ENCODE measurements at places on chromosomes 4 and X.

DNA sequence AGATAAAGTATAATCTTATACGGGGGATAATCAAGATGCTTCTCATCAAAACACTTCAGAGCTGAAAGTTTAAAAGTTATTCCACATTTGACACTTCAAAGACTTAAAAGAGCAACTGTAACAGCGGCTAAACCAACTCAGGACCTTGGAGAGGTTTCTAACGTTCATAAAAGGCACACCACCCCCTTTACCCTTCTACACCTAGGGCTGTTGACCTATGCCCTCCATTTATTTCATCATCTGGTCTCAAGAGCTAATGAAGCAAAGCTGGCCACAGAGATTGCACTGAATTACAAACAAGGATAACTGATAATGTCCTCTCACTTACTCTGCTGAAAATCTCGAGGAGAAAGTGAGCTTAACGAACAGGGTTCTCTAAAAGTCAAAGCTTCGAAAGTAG, 1.1 kb upstream of the RPS6KA6 start:
- DNase-seq: no peak

- no peak for DNase-seq
These were observed 36.9 kb upstream of the PRSS12 start for GRCh38 chr4:118389721-118390120.

DNA sequence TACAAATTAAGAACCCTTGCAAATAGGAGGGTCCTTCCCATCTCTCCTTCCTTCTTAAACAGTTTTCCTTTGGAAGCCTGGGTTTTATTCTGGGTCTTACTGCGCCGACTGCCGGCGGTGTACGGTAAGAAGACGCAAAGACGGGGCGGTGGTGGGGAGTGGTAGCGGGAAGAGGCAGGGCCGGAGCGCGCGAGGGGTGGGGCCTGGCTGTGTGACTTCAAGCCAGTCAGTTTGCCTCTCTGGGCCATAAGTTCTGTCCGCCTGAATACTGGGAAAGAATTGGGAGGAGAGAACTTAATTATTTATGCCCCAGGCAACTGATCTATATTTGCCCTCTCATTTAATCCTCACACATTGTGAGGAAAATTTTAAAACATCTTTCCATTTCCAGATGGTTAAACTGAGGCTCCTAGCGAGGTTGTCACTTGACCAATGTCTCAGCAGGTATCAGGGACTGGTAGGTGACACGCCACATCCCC, 726 bp upstream of the KANTR start:
- DNase-seq: peak; percentile 88

DNA sequence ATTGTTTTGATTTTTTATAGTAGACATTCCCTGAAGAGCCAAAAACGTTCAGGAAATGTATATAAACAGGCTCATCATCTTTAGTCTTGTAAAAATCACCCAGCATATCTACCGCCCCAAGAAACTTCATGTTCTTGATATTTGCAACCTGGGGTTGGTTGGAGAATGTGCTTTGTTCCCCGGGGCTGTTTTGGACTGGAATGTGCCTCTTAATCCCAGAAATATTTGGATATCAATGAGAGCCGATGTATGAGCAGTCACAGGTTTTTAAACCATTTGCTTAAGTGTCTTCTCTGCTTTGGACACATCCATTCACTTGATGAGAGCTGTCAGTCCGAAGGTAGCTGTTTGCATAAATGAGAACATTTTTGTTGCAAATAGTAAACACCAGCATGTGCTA, 449.7 kb downstream of the PCDH7 start:
- no peak for DNase-seq

DNA sequence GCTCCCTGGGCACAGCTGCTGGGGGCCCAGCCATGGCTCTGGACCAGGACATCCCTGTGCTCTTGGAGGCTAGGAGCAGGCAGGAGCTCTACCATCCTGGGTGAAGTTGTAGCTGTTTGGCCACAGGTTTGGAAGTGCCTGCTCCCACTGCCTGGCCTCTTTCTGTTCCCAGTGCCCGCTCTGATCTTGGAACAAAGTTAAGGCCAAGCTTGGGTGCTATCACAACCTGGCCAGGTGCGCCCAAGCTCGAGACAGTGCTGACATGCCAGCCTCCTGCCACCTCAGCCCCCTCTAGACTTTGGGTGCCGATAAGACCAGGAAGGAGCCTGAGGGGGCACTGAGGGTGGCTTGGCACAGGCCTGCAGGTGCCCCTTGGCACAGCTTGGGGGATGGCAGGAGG, 686.1 kb upstream of the AADAT start:
- no peak for DNase-seq

DNA sequence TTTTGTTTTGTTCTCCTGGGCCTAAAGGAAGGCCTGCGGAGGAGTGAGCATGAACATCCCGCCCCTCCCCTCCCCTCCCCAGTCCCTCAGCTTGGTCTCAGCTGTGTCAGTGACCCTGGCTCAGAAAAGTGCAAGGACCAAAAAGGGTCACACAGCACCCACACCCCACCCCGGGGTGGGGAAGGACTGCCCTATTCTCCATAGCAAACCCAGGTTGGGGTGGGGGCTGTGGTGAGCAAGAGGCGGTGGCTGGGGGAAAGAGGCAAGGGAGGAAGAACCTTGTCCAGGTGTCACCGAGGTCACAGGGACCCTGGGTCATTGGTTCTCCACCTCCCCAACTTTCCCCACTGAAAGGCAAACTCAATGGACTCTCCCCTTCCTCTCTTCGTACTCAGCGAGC, 7.6 kb upstream of the MSX1 start:
- DNase-seq: no peak

GRCh38 chr4:19809989-19810388, 441.7 kb upstream of the SLIT2 start:
- no peak for DNase-seq

GRCh38 chr4:37693450-37694190, 7.4 kb upstream of the RELL1 start:
- DNase-seq: no peak

GRCh38 chr4:52265781-52266525, 214.8 kb downstream of the SPATA18 start:
- no peak for DNase-seq

GRCh38 chr4:3009422-3009821, 46.1 kb downstream of the GRK4 start:
- DNase-seq: peak; percentile 10

GRCh38 chrX:75295641-75296040, 21.8 kb downstream of the UPRT start:
- no peak for DNase-seq

DNA sequence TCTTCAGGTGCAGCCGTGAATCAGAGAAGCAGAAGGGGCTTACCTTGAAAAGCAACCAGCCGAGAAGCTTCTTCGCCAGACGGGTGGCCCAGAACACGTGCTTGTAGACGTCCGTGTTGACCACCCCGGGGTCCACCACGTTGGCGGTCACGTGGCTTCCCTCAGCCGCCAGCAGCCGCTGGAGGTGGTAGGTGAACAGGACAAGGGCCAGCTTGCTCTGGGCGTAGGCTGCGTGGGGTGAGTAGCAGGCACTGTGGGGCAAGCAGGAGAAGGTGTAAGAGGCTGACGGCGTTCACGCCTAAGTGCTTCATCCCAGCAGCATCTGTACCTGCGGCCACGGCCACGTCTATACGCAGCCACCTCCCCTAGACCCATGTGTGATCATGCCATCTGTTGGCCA, 257.8 kb downstream of the DHRSX start:
- no peak for DNase-seq

GRCh38 chr4:162347842-162348213, 184.0 kb upstream of the FSTL5 start:
- no peak for DNase-seq

DNA sequence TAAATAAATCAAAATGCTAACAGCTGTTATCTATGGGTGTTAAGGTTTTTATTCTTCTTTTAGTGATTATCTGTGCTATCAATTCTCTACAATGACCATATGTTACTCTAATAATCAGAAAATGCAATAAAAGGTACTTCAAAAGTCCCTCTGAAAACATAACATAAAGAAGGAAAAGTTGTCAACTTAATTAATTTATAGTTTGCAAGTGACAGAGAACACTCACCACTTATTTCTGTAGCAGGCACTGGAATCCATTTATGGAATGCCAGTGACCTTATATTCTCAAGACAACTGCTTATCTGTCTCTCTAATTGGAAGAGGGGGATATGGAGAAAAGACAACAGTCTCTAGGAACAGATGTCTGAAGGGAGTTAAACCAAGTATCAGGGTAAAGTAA, 25.6 kb upstream of the PLS3 start:
- DNase-seq: no peak

DNA sequence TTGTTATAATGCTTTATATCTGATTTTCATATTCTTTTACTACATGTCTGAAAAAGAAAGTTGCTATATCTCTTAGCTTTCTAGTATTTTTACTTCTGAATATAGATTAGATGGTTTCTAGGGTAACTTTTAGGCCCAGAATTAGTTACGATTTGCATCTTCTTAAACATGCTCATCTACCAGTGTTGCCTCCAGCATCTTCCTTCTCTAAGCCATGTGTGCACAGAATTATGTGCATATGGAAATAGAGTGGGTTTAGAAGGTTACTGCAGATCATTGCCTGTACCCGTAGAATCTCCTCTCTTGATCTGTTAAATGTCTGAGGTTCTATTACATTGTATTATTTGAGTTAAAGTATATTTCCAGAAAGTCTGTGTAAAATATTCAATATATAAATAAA, 2.5 kb upstream of the TDO2 start:
- DNase-seq: no peak

DNA sequence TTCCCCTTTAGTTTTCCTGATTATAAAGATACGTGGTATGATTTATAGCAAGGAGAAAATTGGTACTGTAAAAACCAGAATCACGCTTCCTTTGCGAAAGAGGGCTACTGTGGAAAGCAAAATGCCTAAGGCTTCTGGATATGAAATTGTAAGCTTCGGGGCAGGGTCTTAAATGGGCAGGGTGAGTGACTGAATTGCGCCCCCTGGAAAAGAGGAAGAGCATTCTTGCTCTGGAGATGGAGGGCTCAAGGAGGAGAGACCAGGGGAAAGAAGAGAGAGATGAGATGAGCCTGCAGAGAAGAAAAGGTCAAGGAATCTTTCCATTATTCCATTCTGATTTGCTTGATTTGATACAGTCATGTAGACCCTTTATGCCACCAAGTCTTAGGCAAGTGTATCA, 13.1 kb upstream of the ETNPPL start:
- no peak for DNase-seq

DNA sequence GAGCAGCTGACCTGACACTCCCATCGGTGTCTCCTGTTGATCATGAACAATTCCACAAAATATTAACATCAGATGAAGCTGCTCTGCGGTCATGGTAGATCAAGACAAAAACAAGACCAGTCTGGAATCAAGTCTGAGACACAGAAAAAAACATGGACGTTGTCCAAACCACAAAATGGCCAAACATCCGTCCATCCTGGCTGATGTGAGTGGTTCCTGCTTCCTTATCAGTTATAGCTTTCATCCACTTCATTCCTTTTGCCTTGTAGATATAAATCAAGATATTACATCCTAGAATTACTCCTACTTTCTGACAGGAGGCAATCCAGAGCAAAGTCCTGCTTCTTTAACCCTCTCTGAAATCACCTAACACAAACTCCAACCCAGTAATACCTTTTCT, 28.8 kb upstream of the PCSK1N start:
- peak; percentile 31 for DNase-seq

- no peak for DNase-seq
These were observed 38.4 kb downstream of the FAT4 start for GRCh38 chr4:125353131-125353530.

DNA sequence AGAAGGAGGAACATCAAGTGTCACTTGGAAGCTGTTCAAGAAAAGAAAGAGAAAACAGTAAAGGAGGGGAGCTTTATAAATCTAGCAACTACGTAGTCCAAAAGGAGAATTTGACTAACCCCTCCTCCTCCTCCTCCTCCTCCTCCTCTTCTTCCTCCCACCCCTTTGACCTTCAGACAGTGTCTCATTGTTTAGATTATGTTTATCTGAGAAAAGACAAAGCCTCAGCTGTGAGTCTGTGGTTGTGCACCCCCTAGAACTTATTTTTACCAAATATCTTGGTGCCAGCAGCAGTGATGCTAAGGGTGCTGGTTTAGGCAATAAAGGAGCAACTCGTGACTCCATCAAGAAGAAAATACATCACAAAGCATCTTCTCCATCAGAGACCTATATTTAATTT, 68.9 kb upstream of the BMP2K start:
- no peak for DNase-seq

DNA sequence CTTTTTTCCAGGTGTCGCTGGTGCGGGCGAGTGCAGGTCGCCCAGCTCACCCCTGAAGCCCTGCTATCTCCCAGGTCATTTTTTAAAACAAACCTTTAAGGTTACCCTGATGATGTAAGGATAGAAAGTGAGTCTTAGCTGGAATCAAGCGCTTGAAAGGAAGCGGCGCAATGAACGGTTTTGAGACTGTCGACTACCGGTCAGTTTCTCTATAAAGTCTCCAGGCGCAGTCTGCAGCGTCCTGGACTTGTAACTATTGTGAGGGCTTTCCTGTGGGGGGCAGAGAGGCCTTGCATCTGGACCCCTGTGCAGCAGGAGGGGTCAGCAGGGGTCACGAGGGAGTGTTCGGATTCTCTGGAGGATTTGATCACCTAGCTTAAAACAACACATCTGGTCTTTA, 1.6 kb downstream of the KIT start:
- peak; percentile 46 for DNase-seq

GRCh38 chr4:79893456-79893855, 179.6 kb downstream of the ANTXR2 start:
- DNase-seq: no peak
